ENCODE measurements at places on chromosomes 1 and 21. TPM values are rescaled to one million over a fixed set of nuclear protein-coding genes. Genes with fewer than 3 reads are reported as not detected.

The PEAR1 gene
- total RNA-seq, result 3.7 TPM

The IFI44 gene
- total RNA-seq, result 3.3 TPM

The KRTAP20-3 gene
- total RNA-seq, result not detected

The ACTA1 gene
- total RNA-seq, result not detected

The FABP3 gene
- total RNA-seq, result 2.6 TPM

The SYTL1 gene
- 0.45 TPM for total RNA-seq

DNA sequence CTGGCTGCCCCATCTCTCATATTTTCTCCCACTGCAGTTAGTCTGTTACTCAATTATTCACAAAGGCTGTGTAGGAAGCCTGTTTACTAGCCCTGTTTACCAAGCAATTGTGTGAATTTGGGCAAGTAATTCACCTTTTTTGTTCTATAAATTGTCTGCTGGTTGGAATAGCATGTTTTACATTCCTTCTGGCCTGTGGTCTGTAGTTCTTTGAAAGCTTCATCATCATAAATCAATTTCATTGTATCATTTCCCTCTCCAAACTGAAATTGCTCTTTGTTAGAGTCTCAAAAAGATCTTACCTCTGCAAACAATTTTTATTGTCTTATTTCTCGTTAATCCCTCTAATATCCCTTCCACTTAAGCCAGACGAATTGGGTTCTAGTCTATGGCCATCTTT lies 1059.5 kb upstream of the ADGRL4 start:
- DNase-seq, result no peak
- no peak overlapping the region for H3K4me3 ChIP-seq
- H3K36me3 ChIP-seq, result no peaks in the 10 kb centered on the region
- H3K27me3 ChIP-seq, result no peaks in the 10 kb centered on the region

DNA sequence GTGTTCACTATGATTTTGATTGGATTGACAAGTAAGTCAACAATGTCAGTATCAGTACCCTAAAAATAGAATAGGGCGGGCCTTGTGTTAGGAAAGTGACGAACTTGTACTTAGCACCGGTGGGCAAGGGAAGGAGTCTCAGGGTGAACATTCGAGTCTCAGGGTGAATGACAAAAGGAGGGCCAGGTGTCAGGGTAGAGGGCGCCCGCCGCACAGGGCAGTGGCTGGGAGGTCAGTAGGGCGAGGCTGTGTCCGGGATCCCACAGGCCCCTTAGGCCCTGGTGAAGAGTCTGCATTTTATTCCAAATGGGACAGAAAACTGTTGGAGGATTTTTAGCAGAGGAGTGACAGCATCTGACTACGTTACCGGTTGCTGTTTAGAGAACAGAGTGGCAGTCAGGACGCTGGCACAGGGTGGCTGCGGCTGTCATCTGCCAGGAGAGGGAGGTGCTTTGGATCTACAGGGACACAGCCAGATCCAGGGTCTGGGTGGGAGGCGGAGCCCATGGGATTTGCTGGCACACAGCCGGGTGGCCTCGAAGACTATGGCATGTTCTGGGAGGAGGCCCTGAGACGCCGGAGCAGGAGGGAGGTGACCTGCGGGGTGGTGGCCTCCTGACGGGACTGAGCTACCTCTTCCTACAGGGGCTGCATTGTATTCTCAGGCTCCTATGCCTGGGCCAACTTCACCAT lies 11.0 kb downstream of the AGTRAP start:
- DNase-seq, result no peak
- peaks cover 13% of the 10 kb centered on the region for H3K4me1 ChIP-seq
- H3K27ac ChIP-seq, result no peak overlapping the region
- peaks cover 2% of the 10 kb centered on the region for H3K27me3 ChIP-seq
- H3K4me3 ChIP-seq, result no peak overlapping the region

GRCh38 chr1:212667223-212668139 lies 32.2 kb downstream of the BATF3 start:
- no peaks in the 10 kb centered on the region for H3K36me3 ChIP-seq
- peak overlapping the region; percentile 89 for H3K4me3 ChIP-seq
- DNase-seq, result peak; percentile 98
- peak overlapping the region; percentile 100 for H3K27ac ChIP-seq
- H3K27me3 ChIP-seq, result peaks cover 14% of the 10 kb centered on the region

GRCh38 chr1:23793018-23793781 lies 2.3 kb downstream of the LYPLA2 start:
- H3K4me1 ChIP-seq, result peaks cover 25% of the 10 kb centered on the region
- no peak overlapping the region for H3K4me3 ChIP-seq
- DNase-seq, result no peak

DNA sequence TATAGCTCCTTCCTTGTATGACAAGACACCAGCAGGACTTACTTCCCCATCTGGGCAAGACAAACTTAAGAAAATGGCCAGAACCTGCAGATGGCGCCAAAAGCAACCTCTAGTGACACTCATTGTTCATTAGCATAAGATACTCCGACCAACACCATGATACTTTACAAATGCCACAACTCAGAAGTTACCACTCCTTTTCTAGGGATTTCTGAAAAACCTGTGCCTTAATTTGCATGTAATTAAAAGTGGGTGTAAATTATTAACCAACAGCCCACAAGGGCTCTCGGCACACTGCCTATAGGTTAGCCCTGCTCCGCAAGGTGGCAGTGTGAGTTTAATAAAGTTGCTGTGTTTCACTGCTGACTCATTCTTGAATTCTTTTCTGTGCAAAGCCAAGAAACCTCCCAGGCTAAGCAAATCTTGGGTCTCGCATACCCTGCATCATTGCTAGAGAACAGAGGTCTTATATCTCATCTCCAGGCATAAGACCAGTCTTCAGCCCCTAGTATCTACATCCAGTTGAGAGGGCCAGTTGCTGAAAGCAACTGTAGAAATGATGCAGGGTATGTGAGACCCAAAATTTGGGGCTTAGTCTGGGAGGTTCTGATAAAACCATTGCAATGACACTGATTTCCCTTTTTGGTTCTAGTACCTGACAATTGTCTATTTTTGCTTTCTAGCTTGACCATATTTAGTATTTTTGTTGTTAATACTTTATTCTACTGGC lies 86.4 kb downstream of the FAF1 start:
- peaks cover 13% of the 10 kb centered on the region for H3K4me1 ChIP-seq
- no peaks in the 10 kb centered on the region for H3K36me3 ChIP-seq
- H3K27ac ChIP-seq, result no peak overlapping the region
- H3K4me3 ChIP-seq, result no peak overlapping the region
- DNase-seq, result peak; percentile 21

DNA sequence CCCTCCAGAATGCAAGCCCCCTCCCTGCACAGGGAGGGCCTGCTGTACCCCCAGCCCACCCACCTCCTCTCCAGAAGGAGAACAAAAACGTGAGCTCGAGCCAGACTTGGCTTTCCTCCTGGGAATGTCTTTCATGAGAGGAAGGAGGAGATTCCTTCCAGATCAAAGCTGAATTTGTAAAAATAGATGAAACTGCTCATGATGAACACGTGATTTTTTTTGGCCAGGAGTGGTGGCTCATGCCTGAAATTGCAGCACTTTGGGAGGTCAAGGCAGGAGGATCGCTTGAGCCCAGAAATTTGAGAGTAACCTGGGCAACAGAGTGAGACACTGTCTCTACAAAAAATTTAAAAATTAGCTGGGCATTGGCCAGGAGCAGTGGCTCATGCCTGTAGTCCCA lies 21.8 kb downstream of the GPR157 start:
- H3K4me3 ChIP-seq, result no peak overlapping the region
- no peak overlapping the region for H3K27ac ChIP-seq
- H3K4me1 ChIP-seq, result 0 out of 2 replicates have a peak, but pooled peaks cover 5% of the 10 kb centered on the region
- no peak for DNase-seq
- no peaks in the 10 kb centered on the region for H3K36me3 ChIP-seq
- peaks cover 3% of the 10 kb centered on the region for H3K27me3 ChIP-seq

GRCh38 chr1:225848030-225848955 lies 33.9 kb downstream of the TMEM63A start:
- 0 out of 2 replicates have a peak, but pooled peaks cover 16% of the 10 kb centered on the region for H3K36me3 ChIP-seq
- H3K4me1 ChIP-seq, result no peaks in the 10 kb centered on the region
- no peak for DNase-seq
- H3K27ac ChIP-seq, result no peak overlapping the region
- H3K27me3 ChIP-seq, result peaks cover 2% of the 10 kb centered on the region

DNA sequence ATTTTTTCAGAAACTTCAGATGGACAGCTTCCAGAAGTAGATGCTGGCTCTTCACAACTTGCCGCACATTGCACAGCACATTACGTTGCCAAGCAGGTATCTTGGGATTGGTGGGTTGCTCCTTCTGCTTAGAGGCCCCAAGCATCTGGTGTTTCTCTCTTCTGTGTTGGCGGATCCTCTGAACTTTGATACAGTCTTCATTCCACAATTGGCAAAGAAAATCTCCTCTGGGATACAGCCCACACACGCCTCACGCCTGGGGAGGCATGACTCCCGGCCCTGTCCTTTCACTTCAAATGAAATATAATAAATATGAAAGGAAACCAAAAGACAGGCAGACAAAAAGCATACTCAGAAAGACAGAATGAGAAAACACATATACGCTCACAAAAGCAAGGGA lies 72.3 kb upstream of the PPP2R5A start:
- no peaks in the 10 kb centered on the region for H3K36me3 ChIP-seq
- DNase-seq, result no peak
- H3K4me3 ChIP-seq, result no peak overlapping the region
- no peaks in the 10 kb centered on the region for H3K4me1 ChIP-seq
- H3K27ac ChIP-seq, result no peak overlapping the region
- peaks cover 13% of the 10 kb centered on the region for H3K27me3 ChIP-seq

GRCh38 chr1:61152469-61153105 lies 70.2 kb downstream of the NFIA start:
- H3K4me3 ChIP-seq, result no peak overlapping the region
- peaks cover 4% of the 10 kb centered on the region for H3K27me3 ChIP-seq
- 0 out of 2 replicates have a peak, but pooled peaks cover 3% of the 10 kb centered on the region for H3K36me3 ChIP-seq
- no peak overlapping the region for H3K27ac ChIP-seq

DNA sequence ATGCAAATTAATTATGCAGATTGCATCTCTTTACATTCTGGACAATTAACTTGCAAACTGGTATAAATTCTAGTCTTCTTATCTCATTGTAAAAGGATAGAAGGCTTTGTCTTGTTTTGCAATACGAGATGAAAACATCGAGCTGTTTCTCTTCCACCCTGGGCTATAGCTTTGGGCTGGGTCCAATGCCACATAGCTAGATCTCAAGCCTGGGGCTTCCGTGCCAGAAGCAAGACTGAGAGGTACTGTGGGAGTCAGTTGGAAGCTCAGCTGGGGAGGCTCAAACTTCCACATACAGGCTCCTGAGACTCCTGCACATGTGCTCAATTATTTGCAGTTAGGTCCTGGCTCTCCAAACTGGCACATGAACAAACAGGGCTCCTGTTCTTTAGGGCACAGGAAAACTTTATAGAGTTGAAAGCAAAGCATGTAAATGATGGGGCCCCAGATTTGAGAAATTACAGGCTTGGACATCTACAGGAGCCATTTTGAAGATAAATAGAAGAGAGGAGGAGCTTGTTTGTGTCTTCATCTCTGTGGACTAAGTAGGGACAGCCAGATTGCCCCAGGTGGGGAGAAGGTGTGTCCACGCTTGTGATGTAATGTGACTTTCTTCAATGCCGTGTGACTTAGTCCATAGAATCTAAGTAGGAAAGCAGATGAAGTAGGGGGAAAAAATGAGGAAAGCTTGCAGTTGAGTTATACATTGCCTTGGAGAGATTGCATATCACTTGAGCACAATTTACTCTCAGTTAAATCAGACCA lies 65.9 kb upstream of the SIPA1L2 start:
- H3K27me3 ChIP-seq, result no peaks in the 10 kb centered on the region
- no peak overlapping the region for H3K27ac ChIP-seq
- H3K4me1 ChIP-seq, result no peaks in the 10 kb centered on the region
- no peak overlapping the region for H3K4me3 ChIP-seq
- DNase-seq, result no peak

GRCh38 chr1:57325536-57325935 lies 98.3 kb downstream of the DAB1 start:
- DNase-seq, result no peak
- H3K36me3 ChIP-seq, result no peaks in the 10 kb centered on the region
- H3K4me1 ChIP-seq, result no peaks in the 10 kb centered on the region
- H3K27ac ChIP-seq, result no peak overlapping the region
- no peak overlapping the region for H3K4me3 ChIP-seq
- peaks cover 2% of the 10 kb centered on the region for H3K27me3 ChIP-seq

DNA sequence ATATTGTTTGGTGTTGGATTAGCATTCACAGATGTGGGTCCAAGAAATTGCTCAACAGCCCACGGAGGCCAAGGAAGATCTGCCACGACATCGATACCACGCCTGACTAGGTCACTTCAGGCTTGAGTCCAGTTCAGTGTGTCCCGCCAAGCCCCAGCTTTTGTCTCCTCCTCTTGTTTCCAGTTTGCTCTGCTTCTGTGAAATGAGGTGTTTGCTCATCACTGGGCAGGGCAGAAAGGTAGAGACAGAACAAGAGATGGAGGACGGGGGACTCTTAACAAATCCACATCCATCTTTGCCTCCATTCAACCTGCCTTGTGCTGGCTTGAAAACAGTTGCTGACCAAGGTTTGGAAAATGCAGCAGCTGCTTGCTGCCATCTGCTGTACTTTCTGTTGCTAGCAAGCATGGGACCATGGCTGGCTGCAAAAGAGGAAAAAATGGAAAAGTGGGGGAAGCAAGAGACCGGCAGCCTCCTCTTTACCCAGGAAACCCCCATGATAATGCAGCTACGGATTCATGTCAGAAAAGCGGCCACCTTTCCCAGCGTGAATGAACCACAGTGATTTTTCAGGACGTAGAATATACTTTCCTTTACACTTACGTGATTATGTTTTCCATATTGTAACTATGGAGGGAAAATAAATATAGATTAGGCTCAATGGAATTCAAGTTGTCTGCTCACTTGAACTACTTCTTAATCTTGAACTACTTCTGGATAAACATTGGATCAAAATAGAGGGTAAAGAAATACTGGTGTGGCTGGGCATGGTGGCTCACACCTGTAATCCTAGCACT lies 80.2 kb upstream of the GREM2 start:
- peak overlapping the region; percentile 35 for H3K4me3 ChIP-seq
- no peaks in the 10 kb centered on the region for H3K36me3 ChIP-seq
- DNase-seq, result peak; percentile 70
- no peak overlapping the region for H3K27ac ChIP-seq

DNA sequence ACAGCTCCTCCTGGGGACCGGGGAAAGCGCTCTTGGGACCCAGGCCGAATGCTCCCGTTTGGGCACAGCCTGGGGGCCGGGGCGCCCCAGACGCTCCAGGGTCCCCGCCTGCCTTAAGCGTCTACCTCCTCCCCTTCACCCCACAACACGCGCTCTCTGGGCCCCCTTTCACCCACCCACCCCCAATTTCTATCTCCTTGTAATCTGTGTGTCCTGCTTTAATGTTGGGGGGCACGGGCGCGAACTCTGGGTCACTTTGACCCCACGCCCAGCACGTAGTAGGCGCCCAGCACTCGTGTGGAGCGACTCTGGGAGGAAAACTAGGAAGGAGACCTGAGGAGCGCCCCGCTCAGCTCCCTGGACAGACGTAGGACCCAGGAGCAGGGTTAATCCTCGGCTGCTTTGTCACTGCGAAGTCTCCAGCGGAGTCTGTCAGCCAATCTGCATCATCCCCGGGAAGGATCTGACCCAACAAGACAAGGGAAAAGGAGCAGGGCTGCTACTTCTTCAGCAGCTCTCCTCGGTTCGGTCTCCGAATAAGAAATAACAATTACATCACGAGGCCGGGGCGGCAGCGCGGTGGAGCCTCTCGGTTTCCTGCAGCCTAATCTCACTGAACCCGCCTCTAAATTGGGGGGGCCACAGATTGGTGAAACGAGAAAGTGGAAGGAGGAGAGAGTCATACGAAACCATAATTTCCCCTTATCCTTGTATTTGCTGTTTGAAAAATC lies 757 bp upstream of the NRIP1 start:
- no peaks in the 10 kb centered on the region for H3K27me3 ChIP-seq
- DNase-seq, result peak; percentile 85
- H3K27ac ChIP-seq, result peak overlapping the region; percentile 88
- peak overlapping the region; percentile 95 for H3K4me3 ChIP-seq
- peaks cover 23% of the 10 kb centered on the region for H3K4me1 ChIP-seq

All from HFFc6 (cell line).